ENCODE measurements at places on chromosomes 6 and 20. TPM values are rescaled to one million over a fixed set of nuclear protein-coding genes. Genes with fewer than 3 reads are reported as not detected.

EEF1E1 gene
- total RNA-seq, result 10.8 TPM

CCN2 gene
- 13.9 TPM for total RNA-seq

TEAD3 gene
- total RNA-seq, result 25.4 TPM

DEF6 gene
- total RNA-seq, result 0.97 TPM

LBP gene
- not detected for total RNA-seq

PI3 gene
- total RNA-seq, result not detected

CCN6 gene
- total RNA-seq, result not detected

PTK6 gene
- total RNA-seq, result 0.13 TPM

SPEF1 gene
- 0.32 TPM for total RNA-seq

HLA-DRB5 gene
- 17.7 TPM for total RNA-seq

GRCh38 chr6:34305982-34306708 is 57.3 kb upstream of the SMIM29 start:
- no peak for DNase-seq

DNA sequence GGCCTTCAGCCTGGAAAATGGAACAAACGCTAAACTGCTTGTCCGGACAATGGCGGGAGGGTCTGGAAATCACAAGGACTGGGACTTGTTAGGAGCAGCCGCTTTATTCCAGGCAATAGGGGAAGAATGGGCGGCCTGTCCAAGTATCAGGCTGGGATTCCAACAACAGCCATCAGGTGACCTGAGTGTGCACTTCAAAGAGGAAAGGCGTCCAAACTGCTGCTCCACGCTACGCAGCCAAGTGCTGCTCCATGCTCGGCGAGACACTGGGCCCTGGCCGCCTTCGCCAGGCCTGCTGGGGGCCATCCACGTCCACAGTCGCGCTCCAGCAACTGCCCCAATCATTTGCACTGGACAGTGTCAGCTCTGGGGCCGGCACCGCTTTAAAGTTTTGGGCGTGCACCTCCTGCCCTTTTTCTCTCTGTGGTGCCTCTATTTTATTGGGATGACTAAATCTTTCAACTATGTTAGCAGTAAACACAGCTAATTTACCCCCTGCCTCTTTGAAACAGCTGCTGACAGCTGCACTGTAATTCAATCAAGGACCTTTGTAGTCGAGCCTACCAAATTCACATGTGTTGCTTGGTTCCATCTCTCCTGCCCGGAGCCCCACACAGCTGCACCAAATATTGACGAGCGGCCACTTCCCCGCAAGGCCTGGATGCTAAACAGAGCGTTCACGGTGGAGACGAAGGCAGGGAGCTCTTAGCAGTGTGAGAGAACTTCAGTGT is 98.3 kb downstream of the BMP7 start:
- DNase-seq, result peak; percentile 64

- no peak for DNase-seq
Observed at GRCh38 chr6:1536526-1537429, 72.9 kb upstream of the FOXC1 start.

DNA sequence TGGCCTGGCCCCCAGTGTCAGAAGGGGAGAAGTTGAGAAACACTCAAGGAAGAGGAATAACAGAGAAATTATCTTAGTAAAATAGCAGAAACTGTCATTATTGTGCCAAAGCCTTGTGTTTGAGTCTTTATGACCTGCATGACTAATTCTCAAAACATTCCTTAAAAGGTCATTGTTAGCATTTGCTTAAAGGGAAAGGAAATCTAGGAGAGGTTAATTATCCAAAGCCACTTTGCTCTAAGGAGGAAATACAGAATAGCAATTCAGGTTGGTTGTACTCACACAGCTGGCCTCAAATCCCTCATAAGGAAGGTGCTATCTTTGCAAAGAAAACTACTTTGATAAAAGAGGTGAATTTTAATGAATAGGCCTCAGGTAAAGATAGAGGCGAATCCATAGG is 516.7 kb downstream of the CBLN4 start:
- DNase-seq, result no peak

DNA sequence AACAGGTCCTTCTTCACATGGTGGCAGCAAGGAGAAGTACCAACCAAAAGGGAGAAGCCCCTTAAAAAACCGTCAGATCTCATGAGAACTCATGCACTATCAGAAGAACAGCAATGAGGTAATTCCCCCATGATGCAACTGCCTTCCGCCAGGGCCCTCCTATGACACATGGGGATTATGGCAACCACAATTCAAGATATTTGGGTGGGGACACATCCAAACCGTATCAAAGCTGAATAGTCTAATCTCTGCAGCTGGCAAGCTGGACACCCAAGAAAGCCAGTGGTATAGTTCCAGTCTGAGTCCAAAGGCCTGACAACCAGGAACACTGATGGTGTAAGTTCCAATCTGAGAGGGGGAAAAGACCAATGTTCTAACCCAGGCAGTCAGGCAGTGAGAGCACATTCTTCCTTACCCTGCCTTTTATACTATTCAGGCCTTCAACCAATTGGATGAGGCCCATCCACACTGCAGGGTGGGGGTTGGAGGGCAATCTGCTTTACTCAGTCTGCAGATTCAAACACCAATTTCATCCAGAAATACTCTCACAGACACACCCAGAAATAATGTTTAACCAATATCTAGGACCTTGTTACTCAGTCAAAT is 17.9 kb upstream of the CNKSR3 start:
- no peak for DNase-seq

DNA sequence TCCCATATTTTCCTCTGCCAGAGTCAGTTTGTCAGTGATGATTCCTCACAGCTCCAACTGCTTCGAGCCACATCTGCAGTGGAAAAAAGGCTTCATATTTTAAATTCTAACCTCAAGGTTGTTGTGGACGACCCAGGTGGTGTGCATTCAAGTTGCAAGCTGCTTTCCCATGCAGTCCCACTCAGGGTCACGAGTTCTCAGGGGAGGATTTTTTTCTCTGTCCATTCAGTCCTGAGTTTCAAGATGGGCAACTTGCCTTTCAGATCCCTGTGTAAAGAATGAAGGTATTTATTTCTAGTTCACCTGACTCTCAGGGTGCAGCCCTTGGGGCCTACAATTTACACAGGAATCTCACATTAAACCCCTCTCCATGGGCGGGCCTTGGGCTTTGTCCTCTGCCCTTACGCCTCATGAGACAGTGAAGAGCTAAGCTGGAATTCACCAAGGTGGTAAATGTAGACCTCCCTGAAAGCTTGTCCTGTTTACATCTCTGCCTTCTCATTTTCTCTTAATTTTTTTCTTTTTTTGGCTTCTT is 65.9 kb downstream of the TPD52L1 start:
- DNase-seq, result no peak

DNA sequence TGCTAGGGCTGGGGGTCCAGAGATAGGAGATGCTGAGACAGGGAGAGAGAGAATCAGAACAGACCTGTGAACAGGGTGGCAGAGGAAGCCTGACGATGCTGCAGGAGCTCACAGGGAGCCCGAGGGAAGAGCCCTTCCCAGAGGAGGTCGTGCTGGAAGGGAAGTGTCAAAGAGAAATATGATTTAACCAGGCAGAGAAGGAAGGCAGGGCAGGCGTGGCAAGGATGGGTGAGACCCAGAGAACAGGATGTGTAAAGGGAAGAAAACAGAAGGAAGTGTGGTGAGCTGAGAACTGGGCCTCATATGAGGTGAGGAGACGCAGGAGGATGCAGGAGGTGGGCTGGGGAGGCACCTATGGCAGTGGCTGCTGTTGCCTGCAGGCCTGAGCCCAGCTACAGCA is 105.6 kb downstream of the ZDHHC14 start:
- no peak for DNase-seq

- DNase-seq, result no peak
Observed at GRCh38 chr6:21999012-21999528, 297.8 kb downstream of the PRL start.

DNA sequence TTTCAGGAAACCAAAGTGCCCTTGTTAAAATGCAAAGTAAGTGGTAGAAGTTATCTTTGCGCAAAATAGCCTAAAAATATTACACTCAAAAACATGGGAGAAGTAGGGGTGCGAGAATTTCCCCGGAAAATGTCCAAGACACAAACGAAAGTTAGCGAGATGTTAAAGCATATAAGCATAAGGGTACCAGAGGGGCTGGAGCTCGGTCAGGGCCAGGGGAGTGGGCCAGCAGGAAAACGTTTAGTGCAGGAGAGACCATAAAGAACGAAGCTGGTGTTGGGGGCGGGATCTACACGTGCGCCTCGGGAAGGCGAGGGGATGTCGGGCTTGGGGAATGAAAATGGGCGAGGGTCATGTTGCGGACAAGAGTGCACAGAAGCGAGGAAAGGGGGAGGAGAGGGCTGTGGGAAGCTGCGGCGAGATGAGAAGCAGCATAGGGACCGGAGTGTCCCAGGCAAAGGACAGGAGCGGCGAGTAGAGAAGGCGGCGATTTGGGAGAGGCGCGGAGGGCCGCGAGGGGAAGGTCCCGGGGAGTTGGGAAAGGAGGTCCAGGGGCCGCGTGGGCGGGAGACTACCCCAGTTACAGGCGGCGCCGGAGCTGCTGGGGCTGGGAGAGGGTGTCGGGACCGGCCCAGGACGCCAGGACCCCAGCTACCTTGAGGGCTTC is 600 bp downstream of the XPO5 start:
- no peak for DNase-seq

- DNase-seq, result no peak
Observed at GRCh38 chr6:28553384-28553985, 27.8 kb downstream of the GPX5 start.

DNA sequence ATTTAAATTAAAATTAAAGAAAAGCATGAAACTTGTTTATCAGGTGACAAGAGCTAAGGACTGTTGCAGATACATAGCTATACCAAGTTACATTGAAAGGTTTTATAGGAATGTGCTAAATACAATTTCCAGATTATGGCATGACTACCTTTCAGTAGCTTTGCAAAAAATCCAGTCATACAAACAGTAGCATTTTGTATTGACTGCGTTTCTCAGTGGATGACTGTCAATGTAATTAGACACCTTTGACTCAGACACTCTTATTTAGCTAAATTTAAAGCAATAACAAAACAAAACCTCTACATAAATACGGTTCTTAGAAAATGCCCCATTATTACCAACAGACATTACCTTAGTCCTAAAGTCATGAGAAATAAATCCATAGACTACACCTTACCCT is 275.8 kb upstream of the RUNX2 start:
- no peak for DNase-seq

- DNase-seq, result peak; percentile 91
Observed at GRCh38 chr6:6736791-6737654, 148.5 kb downstream of the LY86 start.

- DNase-seq, result no peak
Observed at GRCh38 chr20:49701241-49701790, 12.4 kb downstream of the B4GALT5 start.

- DNase-seq, result no peak
Observed at GRCh38 chr20:17852323-17852722, 116.3 kb downstream of the SNX5 start.

Data from Right ventricle myocardium superior (tissue), 1 donor.